Fibroblast of lung (primary cell): ENCODE measurements at places on chromosomes 6 and 20. TPM values are rescaled to one million over a fixed set of nuclear protein-coding genes. Genes with fewer than 3 reads are reported as not detected.

The MRPL18 gene
- 80.4 and 82.7 TPM in 2 replicates for total RNA-seq

The PACRG gene
- total RNA-seq: 0.26 and 0.66 TPM in 2 replicates

The SLC17A3 gene
- not detected in 2 replicates for total RNA-seq

The ADGRF4 gene
- total RNA-seq: under 0.01 TPM in 1 of 2 replicates, not detected in the other

The CENPW gene
- total RNA-seq: 5.1 and 8.3 TPM in 2 replicates

The APOM gene
- total RNA-seq: 0.99 and 1.0 TPM in 2 replicates

The BMP6 gene
- total RNA-seq: under 0.01 TPM in 2 replicates

- H3K27ac ChIP-seq: no peak overlapping the region
- H3K36me3 ChIP-seq: no peaks in the 10 kb centered on the region
- H3K27me3 ChIP-seq: peaks cover 18% of the 10 kb centered on the region
- DNase-seq: no peak
- H3K4me1 ChIP-seq: no peaks in the 10 kb centered on the region
Observed at GRCh38 chr6:10395704-10396546, 18.9 kb downstream of the TFAP2A start.

GRCh38 chr20:25539742-25540672 is 45.3 kb downstream of the NINL start:
- peak; percentile 69 for DNase-seq
- no peaks in the 10 kb centered on the region for H3K36me3 ChIP-seq
- peak overlapping the region; percentile 1 for H3K27ac ChIP-seq
- peak overlapping the region; percentile 35 for H3K4me3 ChIP-seq

GRCh38 chr6:31794294-31794865 is 1.2 kb downstream of the VARS1 start:
- H3K27me3 ChIP-seq: no peaks in the 10 kb centered on the region
- peak; percentile 44 for DNase-seq
- H3K36me3 ChIP-seq: peaks cover 2% of the 10 kb centered on the region
- peak overlapping the region; percentile 95 for H3K4me3 ChIP-seq
- peak overlapping the region; percentile 95 for H3K27ac ChIP-seq

GRCh38 chr6:65399355-65400084 is 307.5 kb downstream of the EYS start:
- H3K4me3 ChIP-seq: no peak overlapping the region
- no peak overlapping the region for H3K27ac ChIP-seq
- no peaks in the 10 kb centered on the region for H3K27me3 ChIP-seq

DNA sequence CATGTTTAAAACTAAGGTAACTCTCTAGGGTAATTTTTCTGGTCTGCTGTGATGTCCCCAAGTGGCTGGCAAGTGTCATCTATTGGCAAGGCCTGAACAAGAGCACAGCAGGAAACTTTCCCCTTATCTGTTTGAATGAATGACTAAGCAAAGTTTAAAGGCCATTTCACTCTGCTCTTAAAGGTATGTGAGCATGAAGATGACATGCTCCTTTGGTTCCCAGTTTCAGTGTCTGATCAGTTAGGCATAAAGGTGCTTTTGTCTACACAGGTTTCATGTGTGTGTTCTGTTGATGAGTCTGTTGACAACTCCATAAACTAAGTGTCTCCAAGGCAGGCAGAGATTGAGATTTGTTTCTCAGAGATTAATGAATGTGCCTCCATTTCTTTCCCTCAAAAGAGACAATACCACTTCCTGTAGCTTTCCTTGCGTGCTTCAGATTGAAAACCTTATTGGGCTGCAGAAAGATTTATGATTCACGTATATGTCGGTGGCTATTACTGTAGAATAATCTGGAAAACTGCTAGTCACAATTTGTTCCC is 83.9 kb downstream of the MAP3K7 start:
- no peak overlapping the region for H3K27ac ChIP-seq
- H3K4me1 ChIP-seq: no peaks in the 10 kb centered on the region
- peak; percentile 15 for DNase-seq
- H3K4me3 ChIP-seq: no peak overlapping the region

DNA sequence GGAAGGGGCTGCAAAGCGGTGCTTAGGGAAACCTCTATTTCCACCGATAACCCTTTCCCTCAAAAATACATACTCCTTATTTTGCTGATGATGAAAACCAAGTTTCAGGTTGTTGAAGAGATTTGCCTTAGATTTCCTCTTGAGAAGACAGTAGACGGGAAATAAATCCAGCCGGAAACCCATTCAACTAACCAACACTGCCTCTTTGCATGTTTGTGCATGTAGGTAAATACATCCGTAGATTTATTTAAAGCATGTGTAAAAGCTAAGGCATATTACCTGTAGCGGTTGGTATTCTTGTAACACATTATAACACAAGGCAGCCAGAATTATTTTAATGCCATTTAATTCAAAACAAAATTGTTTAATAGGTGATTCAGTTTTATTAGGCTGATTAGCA is 136.3 kb upstream of the SLC22A23 start:
- peaks cover 2% of the 10 kb centered on the region for H3K4me1 ChIP-seq
- H3K27me3 ChIP-seq: no peaks in the 10 kb centered on the region
- no peak overlapping the region for H3K27ac ChIP-seq
- DNase-seq: no peak

DNA sequence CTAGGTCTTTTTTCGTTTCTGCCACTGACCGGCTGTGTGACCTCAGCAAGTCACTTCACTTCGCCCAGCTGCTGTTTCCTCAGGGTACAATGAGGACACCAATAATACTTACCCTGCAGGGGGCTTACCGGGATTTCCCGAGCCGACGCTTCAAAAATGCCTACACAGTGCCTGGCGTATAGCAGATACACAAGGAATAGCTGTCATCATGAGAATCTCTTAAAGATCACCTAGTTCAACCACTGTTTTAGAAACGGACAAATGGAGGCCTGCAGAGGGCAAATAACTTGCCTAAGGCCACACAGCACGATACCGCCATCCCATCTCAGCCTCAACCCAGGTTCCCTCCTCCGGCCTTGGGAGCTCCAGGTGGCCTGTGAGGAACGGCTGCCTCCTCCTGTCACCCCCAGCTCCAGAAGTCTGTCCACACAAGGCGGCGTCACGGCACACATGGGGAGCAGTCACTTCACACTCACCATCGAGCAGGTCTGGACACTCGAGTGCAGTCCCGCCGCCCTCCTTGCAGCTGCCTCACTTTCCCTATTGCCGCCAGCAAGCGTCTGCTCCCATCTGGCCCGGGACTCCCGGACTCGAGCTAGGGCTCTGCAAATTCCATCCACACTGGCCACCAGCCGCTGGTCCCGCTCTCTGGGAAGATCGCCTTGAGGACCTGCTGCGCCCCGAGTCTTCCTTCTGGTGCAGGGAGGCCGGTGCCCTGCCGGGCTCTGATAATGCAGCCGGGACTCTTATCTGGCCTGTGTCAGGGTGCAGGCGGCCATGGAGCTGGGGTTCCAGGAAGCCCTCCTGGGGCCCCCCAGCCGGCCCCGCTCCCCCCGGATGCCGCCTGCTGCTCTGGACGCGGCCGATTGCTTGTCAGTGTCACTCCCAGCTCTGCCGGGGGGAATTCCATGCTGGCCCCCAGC is at the start of gene RIPOR3:
TSS of gene RIPOR3 (minus strand) at position 893 of the 923 bp plus-strand sequence. CDS start at position 479, 414 bp downstream.
- DNase-seq: peak; percentile 39
- peak within 1 kb of the TSS; percentile 67 for H3K4me3 ChIP-seq

- no peaks in the 10 kb centered on the region for H3K36me3 ChIP-seq
- H3K27ac ChIP-seq: no peak overlapping the region
- H3K4me1 ChIP-seq: no peaks in the 10 kb centered on the region
- no peak for DNase-seq
- H3K27me3 ChIP-seq: no peaks in the 10 kb centered on the region
- no peak overlapping the region for H3K4me3 ChIP-seq
Observed at GRCh38 chr6:167691533-167692312, 135.0 kb upstream of the AFDN start.

DNA sequence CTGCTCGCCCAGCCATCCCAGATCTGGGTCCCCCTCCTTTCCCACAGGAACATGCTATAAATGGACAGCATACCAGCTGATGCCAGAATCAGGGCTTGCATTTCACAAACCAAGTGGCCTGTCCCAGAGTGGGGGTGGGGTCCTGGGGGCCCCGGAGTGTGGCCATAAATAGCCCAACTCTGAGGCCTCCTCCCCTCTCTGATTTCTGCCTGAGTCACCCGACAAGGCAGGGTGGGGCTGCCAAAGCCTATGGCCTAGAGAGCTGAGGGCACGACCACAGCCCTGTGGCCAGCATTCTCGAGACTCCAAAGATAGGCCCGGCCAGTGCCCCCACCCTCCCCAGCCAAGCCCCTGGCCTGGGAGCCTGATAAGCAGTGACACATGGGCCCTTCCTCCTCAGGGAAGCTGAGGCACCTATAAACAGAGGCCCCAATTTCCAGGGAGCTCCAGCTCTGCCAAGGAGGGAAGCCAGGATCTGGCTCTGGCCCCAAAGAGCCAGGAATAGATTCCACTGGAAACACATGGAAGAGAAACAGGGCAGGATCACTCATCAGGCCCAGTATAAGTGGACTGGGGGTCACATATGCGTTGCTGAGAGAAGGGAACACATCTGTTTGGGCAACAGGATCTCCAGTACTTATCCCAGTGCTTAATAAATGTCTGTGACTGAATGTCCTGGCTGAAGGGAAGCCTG is 20.3 kb downstream of the SNTA1 start:
- no peak overlapping the region for H3K4me3 ChIP-seq
- H3K36me3 ChIP-seq: no peaks in the 10 kb centered on the region
- DNase-seq: peak; percentile 81
- peak overlapping the region; percentile 84 for H3K27ac ChIP-seq
- no peaks in the 10 kb centered on the region for H3K27me3 ChIP-seq

DNA sequence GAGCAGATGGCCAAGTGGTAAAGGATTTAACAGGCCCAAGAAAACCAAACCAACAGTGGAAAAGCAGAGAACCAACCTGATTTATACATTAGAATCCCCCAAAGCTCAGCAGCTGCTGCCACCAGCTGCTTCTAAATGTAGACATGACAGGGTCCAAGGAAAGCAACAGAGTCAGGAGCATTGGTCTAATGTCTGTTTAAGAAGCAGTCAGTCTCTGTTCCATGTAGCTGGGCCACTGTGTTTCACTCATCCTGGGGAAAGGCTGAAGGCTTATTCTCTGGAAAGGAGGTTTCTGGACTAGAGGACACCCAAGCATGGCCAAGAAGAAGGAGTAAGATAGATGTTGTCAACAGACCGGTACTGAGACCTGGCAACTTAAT is 75.4 kb downstream of the TMEM244 start:
- H3K4me1 ChIP-seq: no peaks in the 10 kb centered on the region
- no peaks in the 10 kb centered on the region for H3K27me3 ChIP-seq
- H3K4me3 ChIP-seq: no peak overlapping the region
- H3K36me3 ChIP-seq: no peaks in the 10 kb centered on the region
- H3K27ac ChIP-seq: no peak overlapping the region
- no peak for DNase-seq

GRCh38 chr6:132683543-132683942 is 24.6 kb upstream of the TAAR1 start:
- DNase-seq: no peak
- no peaks in the 10 kb centered on the region for H3K27me3 ChIP-seq
- no peaks in the 10 kb centered on the region for H3K4me1 ChIP-seq
- no peak overlapping the region for H3K27ac ChIP-seq
- no peaks in the 10 kb centered on the region for H3K36me3 ChIP-seq

GRCh38 chr6:65760285-65760684 is 53.3 kb upstream of the EYS start:
- no peak for DNase-seq
- no peaks in the 10 kb centered on the region for H3K27me3 ChIP-seq
- no peak overlapping the region for H3K27ac ChIP-seq
- no peaks in the 10 kb centered on the region for H3K36me3 ChIP-seq
- no peaks in the 10 kb centered on the region for H3K4me1 ChIP-seq
- no peak overlapping the region for H3K4me3 ChIP-seq

- no peaks in the 10 kb centered on the region for H3K36me3 ChIP-seq
- no peak for DNase-seq
- peaks cover 15% of the 10 kb centered on the region for H3K4me1 ChIP-seq
- peak overlapping the region; percentile 89 for H3K27ac ChIP-seq
- H3K27me3 ChIP-seq: no peaks in the 10 kb centered on the region
Observed at GRCh38 chr6:56852260-56853010, 102.5 kb upstream of the BEND6 start.

- H3K36me3 ChIP-seq: no peaks in the 10 kb centered on the region
- no peaks in the 10 kb centered on the region for H3K4me1 ChIP-seq
- H3K27ac ChIP-seq: no peak overlapping the region
- H3K27me3 ChIP-seq: no peaks in the 10 kb centered on the region
Observed at GRCh38 chr6:39378175-39378959, 55.9 kb upstream of the KCNK16 start.

DNA sequence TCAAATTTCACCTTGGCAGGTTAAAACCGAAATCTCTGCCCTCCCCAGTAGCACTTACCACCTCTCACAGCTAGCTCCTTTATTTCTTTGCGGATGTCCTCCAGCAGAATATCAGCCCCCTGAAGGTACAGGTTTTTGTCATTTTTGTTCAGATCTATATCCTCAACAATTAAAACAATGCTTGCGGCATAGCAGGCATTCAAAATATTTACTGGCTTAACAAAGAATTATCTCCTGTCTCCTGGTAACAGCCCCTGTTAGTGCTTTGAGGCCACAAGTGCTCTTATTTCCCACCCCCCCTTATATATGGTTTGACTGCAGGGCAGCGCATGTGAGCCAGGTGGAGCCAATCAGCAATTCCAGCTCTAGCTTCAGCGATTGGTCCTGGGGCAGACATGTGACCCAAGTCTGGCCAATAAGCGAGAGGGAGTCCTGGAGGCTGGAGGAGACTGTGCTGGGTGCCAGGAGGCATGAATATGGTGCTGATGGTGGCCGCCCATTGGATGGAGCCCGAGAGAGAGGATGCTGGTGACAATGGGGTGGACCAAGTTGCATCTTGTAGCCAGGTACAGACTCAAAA is 21.0 kb downstream of the SULF2 start:
- H3K27me3 ChIP-seq: peaks cover 3% of the 10 kb centered on the region
- H3K27ac ChIP-seq: no peak overlapping the region
- no peaks in the 10 kb centered on the region for H3K36me3 ChIP-seq
- no peak overlapping the region for H3K4me3 ChIP-seq
- DNase-seq: no peak
- no peaks in the 10 kb centered on the region for H3K4me1 ChIP-seq

DNA sequence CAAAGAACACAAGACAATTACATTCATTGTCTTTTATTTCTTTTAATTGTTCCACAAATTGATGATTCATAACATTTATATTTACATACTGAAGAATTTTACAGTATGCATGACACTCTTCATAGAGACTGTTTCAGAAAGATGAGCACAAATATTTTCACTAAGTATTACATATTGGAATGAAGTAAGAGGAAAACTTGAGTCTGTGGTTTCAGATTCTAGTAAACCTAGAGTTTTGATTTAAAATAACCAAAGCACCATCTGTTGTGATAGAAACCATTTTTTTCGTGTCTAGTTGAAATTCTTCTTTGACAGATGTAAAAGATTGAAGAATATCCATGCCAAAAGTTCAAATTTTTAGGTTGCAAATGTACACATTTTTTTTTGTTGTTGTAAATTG is 32.1 kb upstream of the OPN5 start:
- no peaks in the 10 kb centered on the region for H3K4me1 ChIP-seq
- H3K27ac ChIP-seq: no peak overlapping the region
- H3K27me3 ChIP-seq: no peaks in the 10 kb centered on the region
- H3K4me3 ChIP-seq: no peak overlapping the region
- no peak for DNase-seq

DNA sequence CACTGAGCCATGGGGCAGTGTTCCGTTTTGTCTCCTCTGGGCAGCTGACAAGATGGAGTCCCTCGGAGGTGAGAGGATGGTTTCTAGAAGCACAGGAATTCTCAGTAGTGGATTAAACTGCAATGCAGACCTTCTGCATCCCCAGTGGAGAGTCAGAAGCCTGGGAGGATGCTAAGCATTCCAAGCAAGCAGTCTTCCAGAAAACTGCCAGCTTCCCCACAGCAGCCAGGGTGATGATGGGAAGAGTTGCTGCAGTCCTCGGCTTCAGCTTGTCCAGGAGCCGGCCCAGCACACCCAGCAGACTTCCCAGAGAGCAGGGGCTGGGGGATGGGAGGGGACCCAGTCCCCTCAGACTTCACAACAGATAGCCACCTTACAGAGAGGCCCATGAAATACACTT is 163.6 kb downstream of the LY86 start:
- DNase-seq: no peak
- peaks cover 25% of the 10 kb centered on the region for H3K4me1 ChIP-seq
- H3K36me3 ChIP-seq: no peaks in the 10 kb centered on the region
- H3K4me3 ChIP-seq: no peak overlapping the region
- H3K27me3 ChIP-seq: no peaks in the 10 kb centered on the region
